ENCODE measurements at places on chromosomes 1 and 21.

- no peak for DNase-seq
Observed at GRCh38 chr21:42374457-42374856, 8.1 kb upstream of the TFF1 start.

DNA sequence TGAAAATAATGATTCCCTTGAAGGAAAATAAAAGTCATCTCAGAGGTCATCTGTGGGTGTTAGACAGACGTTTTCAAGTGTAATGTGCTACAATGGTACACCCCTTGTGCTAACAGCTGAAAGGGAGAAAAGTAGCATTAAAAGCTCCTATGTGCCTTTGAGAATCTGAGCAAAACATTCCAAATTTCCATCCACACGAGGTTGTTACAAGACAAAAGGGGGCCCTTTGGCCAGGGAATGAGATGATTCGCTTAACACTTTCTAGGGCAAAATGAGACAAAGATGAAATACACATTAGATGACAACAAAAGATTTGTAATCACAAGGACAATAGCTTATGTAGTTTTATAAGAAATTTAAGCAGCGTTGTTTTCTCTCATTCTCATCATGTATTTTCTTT is 303.6 kb downstream of the LMX1A start:
- DNase-seq: no peak

DNA sequence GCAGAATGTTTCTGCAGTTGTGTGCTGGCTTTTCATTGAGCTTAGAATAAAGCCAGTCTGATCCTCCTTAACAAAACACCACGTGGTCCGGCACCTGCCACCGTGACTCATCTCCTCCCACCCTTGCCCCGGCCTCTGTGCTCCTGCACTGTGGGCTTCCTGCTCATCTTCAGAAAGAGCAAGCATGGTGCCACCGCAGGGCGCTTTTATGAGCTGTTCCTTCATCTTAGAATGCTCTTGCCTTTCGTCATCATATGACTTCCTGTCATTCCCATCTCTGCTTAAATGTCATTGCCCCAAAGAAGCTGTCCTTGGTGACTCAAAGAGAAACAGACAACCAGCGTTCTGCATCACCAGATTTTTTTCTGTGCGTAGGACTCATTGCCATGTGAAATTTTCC is 117.8 kb downstream of the HHAT start:
- DNase-seq: no peak

GRCh38 chr1:145701306-145701862 is 5.8 kb downstream of the PDZK1 start:
- DNase-seq: no peak

- DNase-seq: no peak
Observed at GRCh38 chr1:188988589-188988988, 1489.1 kb downstream of the BRINP3 start.

- peak; percentile 78 for DNase-seq
Observed at GRCh38 chr1:1777950-1778662, at the start of gene NADK. Gene NADK (minus strand): TSS chr1:1778470. CDS start chr1:1765406, 13,064 bp downstream.

DNA sequence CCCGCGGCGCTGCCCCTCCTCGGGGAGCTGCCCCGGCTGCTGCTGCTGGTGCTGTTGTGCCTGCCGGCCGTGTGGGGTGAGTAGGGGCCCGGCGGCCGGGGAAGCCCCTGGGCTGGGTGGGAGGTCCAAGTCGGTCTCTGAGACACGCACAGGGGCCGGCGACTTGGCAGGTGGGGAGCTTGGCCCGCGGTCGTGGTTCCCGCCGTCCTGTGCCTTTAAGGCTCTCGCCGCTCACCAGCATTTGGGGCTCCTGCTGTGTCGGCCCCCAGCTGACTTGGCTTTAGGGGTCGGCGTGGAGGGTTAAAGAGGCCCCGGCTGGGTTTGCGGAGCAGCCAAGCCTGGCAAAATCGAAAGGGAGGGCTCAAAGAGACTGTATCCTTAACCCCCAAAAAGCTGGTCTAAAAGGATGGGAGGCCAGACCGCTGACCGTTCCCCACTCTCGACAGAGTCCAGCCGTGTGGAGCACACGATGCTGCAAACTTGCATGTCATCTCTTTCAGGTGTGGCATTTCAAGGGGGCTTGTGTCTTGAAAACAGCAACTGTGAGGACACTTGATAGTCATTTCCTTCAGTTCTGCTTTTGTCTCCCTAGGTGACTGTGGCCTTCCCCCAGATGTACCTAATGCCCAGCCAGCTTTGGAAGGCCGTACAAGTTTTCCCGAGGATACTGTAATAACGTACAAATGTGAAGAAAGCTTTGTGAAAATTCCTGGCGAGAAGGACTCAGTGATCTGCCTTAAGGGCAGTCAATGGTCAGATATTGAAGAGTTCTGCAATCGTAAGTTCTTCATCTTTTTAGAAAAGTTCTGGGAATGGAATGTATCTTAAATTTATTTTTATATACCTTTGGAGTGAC is 540 bp downstream of the CD55 start:
- peak; percentile 52 for DNase-seq

DNA sequence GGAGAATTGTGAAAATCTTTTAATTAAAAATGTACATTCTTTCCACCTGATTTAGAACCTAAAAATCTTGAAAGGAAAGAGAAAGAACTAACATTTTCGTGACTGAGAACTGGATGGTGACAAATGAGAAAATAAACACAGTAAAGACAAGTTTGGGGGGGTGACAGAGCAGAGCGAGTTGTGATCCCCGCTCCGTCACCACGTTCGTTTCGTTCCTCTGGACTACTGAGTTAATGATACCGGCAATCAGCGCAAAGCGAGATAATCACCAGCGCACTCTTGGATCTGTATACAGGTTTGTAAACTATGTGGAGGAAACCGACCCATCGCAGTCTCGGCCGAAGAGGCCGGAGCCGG is 31.2 kb upstream of the CFAP126 start:
- no peak for DNase-seq

- peak; percentile 67 for DNase-seq
Observed at GRCh38 chr1:36273024-36273423, 33.1 kb upstream of the SH3D21 start.

GRCh38 chr1:200738949-200739651 is 407 bp downstream of the CAMSAP2 start:
- no peak for DNase-seq

- no peak for DNase-seq
Observed at GRCh38 chr21:46093668-46094400, 4.1 kb upstream of the COL6A2 start.

GRCh38 chr1:219149009-219149577 is 24.6 kb upstream of the LYPLAL1 start:
- no peak for DNase-seq

- DNase-seq: peak; percentile 51
Observed at GRCh38 chr1:230175163-230175747, 108.2 kb downstream of the GALNT2 start.

DNA sequence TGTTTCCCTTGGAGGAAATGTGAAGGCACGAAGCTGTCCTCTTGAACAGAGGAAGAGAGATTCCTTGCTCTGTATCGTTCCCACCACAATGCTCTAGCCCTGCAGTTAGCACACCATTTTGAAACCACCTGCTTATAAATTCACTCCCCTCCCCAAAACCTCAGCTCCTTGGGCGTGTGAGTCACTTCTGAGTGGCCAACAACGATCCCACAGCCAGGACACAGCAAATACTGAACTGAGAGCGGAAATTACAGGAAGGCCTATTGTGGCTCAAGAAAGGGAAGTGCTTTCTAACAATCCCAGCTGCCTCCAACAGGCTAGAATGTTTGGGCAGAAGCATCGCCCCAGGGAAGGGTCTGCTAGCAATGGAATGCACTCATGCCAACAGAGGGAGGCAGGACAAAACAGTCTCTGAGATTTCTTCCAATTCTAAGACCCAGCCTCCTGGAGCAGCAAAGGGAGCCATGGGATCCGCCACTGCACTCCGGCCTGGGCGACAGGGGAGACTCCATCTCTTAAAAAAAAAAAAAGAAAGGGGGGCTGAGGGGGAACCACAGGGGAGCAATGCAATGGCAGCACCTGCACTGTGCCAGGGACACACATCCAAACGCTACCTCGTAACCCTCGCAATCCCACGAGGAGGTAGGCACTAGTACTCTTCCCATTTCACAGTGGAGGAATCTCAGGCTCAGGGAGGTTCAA is 1.9 kb downstream of the TMEM53 start:
- DNase-seq: peak; percentile 87

GRCh38 chr1:216750031-216750627 is 26.9 kb upstream of the ESRRG start:
- DNase-seq: peak; percentile 52

- DNase-seq: no peak
Observed at GRCh38 chr1:221881805-221882581, 140.1 kb upstream of the DUSP10 start.

- DNase-seq: no peak
Observed at GRCh38 chr1:168945870-168946269, 160.6 kb upstream of the ATP1B1 start.

- DNase-seq: peak; percentile 46
Observed at GRCh38 chr1:245188403-245188802, 33.6 kb downstream of the KIF26B start.

DNA sequence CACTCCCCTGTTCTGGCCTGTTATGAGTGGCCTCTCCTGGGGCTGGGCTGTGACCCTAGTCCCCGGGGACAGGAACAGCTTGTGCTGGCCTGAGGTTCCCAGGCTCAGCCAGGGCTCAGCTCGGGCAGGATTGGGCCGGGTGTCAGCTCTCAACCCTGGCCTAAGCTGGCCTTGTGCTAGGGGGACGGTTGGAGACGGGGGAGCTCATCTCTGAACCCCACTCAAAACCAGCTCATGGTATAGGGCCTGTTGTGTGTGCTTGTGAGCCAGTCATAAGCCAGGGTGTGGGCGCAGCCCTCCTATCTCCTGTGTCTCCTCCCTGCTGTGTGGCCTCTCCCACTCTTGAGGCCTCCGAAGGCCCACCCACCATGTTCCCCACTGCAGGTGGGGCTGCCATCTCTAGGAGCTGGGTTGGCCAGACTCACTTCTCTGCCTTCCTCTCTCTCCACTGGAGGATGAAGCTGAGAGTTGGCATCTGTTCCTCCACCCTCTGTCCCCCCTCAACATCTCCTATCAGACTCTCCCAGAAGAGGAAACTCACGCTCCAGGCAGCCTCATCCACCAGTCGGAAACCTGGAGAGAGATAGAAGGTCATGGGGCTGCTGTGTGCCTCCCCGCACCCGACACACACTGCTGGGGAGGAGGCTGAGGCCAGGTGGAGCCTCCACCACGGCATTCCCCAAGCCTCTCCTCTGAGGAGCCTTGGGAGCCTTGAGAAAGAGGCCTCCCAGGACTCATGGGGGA is 1.4 kb downstream of the PEAR1 start:
- DNase-seq: peak; percentile 96

- DNase-seq: no peak
Observed at GRCh38 chr1:61173118-61173517, 90.8 kb downstream of the NFIA start.

Measured in hematopoietic multipotent progenitor cell treated with erythropoietin and hydrocortisone succinate and interleukin-3 and kit ligand, for 6 days (in vitro differentiated cells).